Hematopoietic multipotent progenitor cell treated with erythropoietin and hydrocortisone succinate and interleukin-3 and kit ligand, for 6 days (in vitro differentiated cells): ENCODE measurements at places on chromosomes 6 and 20.

GRCh38 chr6:147508042-147508865, at the start of gene SAMD5:
Gene SAMD5, plus strand, starts transcription at chr6:147508690. Its CDS starts 239 bp downstream, at chr6:147508929.
- peak; percentile 41 for DNase-seq

DNA sequence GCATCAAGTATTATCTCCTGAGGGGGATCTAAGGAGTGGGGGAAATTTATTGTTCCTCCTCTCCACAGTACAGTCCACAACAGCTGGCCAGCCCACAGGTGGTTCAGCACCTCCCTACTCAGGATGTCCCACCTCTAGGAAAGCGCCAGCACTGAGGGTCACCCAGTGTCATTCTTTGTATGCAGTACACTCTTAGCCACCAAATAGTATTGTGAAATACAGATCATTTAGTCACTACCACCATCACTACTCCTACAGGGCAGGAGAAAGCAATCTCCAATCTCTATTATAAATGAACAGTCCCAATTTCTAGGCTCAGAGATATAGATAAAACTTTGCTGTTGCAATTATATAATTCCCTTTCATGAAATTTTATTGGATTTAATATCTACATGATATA, 6.3 kb upstream of the ZNF76 start:
- no peak for DNase-seq

DNA sequence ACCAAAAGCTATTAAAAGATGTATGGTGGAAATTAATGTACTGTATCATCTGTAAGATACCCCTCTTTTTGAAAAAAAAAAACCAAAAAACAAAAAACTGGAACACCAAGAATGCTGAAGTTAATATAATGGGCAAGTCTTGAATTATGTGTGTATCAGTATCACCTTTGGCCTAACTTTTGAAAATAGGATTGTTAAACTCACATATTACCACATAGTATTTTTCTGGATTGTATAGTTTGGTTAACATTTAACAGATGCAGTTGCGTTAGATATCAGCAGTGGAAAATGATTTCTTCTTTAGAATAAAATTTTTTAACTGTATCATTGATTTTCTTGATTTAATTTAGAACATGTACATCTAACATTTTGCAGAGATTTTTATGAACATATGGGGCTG, 118.5 kb downstream of the LRRC1 start:
- DNase-seq = no peak

DNA sequence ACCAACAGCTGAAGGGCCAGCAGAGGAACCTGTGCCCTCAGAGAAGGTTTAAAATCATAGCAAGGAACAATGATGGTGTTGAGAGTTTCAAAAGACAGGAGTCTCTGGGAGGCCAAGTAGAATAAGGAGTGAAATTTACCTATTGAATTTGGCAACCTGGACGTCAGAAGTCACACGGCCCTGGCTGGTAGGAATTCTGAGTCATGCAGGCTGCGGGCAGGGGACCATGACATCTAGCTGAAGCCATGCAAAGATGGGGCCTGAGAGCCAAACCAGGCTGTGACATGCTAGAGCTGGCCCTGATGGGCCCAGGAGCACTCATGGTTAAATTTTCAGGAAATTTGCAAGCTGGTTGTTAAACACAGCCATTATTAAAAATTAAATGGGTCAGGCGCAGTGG, 64.0 kb upstream of the SNX9 start:
- no peak for DNase-seq

DNA sequence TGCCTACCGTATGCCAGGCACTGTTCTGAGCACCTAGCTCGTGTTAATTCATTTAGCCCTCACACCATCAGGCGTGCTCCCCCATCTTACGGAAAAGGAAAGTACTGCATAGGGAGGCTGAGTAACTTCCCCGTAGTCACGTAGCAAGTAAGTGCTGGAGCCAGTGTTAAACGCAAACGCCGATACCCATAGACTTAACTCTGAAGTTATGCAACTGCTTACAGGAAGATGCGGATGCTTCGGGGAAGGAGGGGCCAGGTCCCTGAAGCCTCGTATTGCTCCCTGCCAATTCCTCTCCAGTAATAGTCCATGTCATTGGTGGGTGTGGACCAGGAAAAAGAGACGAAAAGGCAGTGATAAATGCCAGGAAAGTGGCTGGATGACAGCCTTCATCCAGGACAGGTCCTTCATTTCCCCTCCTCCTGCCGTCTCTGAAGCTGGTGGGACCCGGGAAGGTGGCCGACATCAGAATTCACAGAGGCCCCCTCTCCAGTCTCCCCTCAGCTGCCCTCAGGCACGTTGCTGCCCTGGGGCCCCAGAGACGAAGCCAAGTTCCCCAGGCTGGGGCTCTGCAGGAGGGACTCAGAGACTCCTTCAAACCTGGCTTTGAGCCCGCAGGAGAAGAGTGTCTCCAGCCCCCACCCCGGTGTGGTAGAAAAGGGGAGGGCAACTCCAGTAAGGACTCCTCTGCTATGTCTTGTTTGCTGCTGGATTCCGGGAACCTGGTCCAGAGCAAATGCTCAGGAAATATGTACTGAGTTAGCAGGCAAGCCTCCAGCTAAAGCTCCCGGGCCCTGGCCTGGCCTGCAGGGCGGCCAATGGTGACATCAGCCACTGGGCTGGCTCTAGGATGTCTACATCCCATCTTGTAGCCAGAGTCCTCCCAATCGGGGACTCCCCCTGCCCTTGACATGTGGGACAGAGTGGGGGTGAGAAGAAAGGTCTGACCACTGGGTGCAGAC, 37.8 kb downstream of the RAB44 start:
- DNase-seq = peak; percentile 58

DNA sequence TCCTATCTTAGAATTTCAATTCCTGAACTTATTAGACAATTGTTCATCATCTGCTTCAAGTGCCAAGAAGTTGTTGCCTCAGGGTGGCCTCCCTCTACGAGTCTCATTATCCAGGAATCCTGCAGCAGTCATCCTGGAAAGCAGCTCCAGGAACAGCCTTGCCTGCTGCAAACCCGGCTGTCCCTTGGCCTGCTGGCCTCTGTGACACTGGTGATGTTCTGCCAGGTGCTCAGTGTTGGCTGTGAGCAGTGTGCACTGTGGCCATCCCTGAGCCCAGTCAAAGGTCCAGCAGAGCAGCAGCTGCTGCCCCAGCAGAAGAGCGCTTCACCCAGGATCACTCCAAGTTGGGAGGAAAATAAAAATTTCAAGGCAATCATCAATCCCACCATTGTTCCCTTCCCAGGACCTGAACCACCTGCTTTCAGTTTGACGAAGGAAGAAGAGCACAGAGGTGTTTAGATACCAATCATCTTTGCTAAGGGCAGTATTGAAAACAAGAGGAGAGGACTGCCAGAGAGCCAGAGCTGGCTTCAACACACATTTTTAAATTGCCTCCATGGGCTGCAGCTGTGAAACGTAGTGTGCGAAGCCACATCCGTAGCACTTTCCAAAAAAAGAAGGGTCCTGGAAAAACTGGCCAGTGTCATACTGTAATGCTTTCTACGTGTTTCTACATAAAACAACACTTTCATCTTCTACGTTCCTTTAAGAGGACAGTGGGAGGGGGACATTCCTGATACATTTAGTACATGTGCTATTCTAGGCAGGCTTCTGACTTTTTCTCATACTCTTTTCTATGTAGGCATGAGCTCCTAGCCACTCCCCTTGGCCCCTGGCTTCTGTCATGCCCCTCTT, 7.2 kb upstream of the FAM50B start:
- DNase-seq = no peak

GRCh38 chr6:98946879-98947410, 801 bp downstream of the FBXL4 start:
- peak; percentile 59 for DNase-seq

DNA sequence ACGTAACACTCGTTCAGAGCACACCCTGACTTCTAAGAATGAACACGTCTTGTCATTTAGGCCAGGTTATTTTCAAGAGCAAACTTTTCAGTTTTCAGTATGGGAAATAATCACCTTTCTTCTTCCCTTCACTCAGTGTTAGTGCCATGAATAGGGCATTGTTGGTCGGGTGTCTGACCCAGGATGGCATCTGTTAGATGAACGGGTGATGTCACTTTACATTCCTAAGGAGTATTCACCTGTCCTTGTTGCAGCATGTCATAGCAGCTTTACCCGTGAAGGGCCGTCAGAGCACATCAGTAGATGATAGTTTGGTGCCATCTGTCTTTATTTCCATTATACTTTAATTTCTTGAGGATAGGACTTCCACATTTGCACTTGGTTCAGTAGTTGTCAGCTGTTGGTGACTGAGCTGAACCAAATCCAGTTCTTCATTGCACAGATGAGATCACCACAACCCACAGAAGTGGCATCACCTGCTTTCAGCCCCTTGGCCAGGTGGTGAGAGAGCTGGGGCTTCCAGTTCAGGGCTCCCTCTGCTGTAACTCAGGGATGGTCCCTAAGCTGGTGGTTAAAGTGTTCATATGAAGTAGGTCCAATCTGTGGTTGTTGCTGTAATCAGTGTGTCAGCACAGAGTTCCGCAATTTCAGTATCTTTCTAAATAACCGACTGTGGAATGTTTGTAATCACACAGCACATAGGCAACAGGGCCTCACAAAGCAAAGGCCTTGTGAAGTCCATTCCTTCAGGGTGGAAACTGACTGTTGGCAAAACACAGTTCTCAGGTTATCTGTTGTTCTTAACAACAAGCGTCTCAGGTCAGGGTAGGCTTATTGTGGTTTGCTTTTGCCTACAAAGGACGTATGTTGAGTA, 68.2 kb downstream of the FAM120B start:
- DNase-seq = peak; percentile 17

- no peak for DNase-seq
Measured at GRCh38 chr6:37878150-37878710, 58.7 kb downstream of the ZFAND3 start.

- no peak for DNase-seq
Measured at GRCh38 chr20:61437280-61438206, 185.5 kb downstream of the CDH4 start.

DNA sequence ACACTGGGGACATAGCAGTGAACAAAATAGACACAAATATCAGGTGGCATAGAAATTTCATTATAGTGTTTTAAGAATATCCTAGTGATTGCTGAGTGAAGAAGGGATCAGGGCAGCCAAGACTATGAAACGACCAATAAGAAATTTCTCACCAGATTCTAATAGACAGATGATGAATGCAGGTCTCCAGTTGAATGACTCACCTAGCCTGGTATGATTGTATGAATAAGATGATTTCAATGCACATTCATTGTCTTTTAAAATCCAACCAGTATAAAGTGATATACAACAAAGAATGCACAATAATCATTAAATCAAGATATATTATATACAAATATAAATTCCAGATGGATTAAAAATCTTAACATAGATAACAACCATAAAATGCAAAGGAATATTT, 124.5 kb upstream of the TENT5A start:
- no peak for DNase-seq

- DNase-seq = no peak
Measured at GRCh38 chr6:89364586-89364985, 12.1 kb upstream of the UBE2J1 start.

- no peak for DNase-seq
Measured at GRCh38 chr6:157552081-157552747, 171.2 kb downstream of the ZDHHC14 start.
